ENCODE measurements at places on chromosomes 11 and 22.

GRCh38 chr11:56846631-56847576 lies 98.4 kb upstream of the OR9G4 start:
- no peak for DNase-seq

DNA sequence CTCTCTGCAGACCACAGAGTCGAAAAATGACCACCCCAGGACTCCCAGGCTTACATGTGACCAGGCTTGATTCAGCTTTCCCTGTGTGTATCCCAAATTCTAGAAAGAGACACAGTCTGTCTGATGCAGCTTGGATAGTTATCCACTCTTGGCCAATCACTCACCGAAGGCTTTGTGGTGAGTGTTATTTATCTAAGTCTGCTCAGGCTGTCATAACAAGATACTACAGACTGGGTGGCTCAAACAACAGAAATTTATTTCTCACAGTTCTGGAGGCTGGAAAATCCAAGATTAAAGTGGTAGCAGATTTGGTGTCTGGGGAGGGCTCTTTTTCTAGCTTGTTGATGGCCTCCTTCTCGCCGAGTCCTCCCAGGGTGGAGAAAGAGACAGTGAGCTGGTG lies 63.2 kb downstream of the ZBTB16 start:
- DNase-seq = no peak

- DNase-seq = no peak
Observed at GRCh38 chr11:24754406-24754805, 257.6 kb downstream of the LUZP2 start.

- DNase-seq = no peak
Observed at GRCh38 chr22:19406281-19406811, 25.2 kb downstream of the HIRA start.

GRCh38 chr11:6538945-6539344 lies 41.9 kb downstream of the DNHD1 start:
- DNase-seq = no peak

DNA sequence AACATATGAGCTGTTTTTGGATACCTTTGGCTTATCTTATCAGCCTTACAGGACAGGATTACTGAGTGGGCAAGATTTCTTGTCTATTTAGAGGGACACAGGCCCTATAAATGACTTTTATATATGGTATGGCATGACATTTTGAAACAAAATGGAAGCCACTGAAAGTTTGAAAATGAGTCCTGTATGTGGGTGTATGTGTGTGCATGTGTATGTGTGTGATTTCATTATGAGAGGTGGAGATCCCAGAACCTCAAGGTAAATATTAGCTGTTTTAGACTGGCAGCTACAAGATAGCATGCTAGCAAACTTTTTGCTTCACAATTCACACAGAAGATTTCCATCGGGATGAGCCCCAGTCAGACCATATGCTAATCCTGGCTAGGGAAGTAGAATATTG lies 970.5 kb upstream of the CCDC90B start:
- no peak for DNase-seq

GRCh38 chr11:134754521-134755198 lies 342.6 kb upstream of the B3GAT1 start:
- DNase-seq = no peak

DNA sequence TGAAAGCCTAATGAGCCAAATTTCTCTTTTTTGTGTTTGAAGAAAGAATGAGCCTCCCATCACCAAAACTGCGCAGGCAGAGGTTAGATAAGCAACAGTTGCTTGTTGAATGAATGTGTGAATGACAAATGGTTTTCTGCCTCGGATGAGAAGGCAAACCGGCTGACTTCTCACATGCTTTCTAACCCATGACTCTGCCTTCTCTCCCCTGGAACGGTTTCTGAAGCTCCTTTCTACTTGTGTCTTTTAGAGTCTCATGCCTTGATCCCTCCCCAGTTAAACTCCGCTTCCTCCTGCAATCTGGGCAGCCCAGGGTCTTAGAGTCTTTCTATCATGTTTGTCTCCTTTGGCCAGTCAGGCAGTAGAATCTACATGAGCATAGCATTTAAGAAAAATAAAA lies 342.1 kb upstream of the NCAM1 start:
- DNase-seq = peak; percentile 4

- DNase-seq = no peak
Observed at GRCh38 chr11:70183483-70184176, 19.5 kb upstream of the FADD start.

- DNase-seq = no peak
Observed at GRCh38 chr11:129705933-129706332, 109.7 kb upstream of the TMEM45B start.

- DNase-seq = no peak
Observed at GRCh38 chr11:28759311-28759710, 651.1 kb downstream of the METTL15 start.

DNA sequence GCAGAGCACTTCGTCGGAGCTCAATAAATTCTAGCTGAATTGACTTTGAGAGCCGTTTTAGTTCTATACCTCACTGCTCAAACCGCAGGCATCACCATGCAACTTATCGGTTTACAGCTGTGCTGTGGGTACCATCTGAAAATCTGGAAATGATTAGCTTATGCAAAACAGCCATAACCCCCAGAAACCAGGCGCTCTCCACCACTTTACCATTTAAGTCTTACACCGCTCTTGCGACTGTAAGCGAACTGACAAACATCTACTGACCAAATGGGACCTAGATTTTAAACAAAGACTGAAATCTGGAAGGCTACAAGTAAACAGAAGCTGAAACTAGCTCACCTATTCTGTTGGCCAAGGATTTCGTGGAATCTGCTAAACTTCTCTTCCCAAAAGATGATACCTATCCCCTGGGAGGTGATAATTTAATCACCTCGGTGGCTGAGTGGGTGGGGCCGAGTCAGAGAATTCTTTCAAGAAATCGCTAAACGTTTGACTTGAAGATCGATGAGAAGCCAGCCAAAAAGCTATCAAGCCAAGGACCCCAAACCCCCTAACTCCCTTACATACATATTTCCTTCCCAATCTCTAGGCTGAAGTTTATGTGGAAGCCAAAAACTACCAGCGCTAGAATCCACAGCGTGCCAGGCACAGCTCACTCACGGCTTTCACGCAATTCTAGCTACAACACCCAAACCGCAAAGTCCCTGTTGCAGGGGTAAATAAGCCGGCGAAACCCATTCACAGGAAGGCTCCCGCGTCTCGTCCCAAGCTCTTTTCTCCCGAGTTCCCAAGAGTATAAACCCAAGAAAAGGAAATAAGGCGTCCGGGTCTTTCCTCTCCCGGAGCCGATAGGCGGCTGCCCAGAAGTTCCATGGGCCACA lies 644 bp downstream of the SPTY2D1 start:
- peak; percentile 73 for DNase-seq

DNA sequence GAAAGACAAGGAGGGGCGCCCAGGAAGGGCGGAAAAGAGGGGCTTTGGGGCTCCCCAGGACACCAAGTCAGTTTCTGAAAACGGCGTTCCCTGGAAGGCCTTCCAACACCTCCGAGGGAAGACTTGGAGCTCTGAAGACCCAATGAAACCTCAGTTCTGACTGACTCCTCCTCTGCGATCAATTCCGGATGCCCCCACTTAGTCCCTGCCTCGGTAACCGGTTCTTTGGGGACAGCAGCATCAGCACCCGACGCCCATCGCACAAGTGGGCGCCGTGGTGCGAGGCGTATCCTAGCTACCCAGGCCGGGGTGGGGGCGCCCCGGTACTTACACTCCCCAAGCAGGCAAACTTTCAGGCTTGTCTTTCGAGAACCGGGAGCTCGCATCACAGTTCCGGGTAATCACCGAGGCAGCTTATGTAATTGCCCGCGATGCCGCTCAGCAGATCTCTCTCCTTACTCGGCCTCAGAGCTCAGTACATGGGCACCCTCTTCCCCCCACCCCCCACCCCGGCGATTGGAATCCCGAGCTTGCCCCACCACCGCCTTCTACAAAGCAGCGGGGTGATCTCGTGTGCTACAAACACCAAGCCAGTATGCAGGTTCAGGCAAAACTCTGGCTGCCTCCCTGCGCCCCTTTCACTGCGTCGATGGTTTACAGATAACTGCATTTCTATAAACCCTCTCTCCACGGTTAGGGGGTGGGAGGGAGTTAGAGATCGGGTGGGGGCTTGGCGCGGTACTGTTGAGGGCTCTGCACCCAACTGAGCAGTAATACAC lies 2.0 kb downstream of the TENM4 start:
- DNase-seq = no peak

GRCh38 chr22:48161298-48161697 lies 1398.8 kb downstream of the TBC1D22A start:
- DNase-seq = no peak

GRCh38 chr11:47495856-47496217 lies 46.9 kb upstream of the RAPSN start:
- DNase-seq = no peak

DNA sequence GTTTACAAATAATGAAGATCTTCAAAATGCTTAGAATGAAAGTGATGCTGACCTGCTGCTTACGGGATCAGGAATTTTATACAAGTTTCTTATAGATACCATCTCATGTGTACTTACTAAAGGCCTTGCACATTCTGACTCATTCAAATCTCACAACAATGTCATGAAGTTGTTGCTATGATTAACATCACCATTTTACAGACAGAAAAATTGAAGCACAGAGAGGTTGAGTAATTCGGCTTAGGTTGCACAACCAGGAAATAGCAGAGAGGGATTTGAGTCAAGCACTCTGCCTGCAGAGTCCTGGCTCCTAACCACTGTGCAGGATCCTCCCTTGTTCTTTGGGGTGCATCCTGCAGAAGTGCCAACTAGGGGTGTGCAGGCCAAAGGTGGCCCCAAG lies 471.9 kb downstream of the MIAT start:
- no peak for DNase-seq

GRCh38 chr11:14768526-14769188 lies 123.4 kb downstream of the CYP2R1 start:
- no peak for DNase-seq

- no peak for DNase-seq
Observed at GRCh38 chr11:21564095-21564494, 628.8 kb upstream of the ANO5 start.

GRCh38 chr11:73331138-73331916 lies 23.3 kb downstream of the ARHGEF17 start:
- DNase-seq = no peak

GRCh38 chr11:15258433-15259165 lies 143.9 kb downstream of the INSC start:
- no peak for DNase-seq

DNA sequence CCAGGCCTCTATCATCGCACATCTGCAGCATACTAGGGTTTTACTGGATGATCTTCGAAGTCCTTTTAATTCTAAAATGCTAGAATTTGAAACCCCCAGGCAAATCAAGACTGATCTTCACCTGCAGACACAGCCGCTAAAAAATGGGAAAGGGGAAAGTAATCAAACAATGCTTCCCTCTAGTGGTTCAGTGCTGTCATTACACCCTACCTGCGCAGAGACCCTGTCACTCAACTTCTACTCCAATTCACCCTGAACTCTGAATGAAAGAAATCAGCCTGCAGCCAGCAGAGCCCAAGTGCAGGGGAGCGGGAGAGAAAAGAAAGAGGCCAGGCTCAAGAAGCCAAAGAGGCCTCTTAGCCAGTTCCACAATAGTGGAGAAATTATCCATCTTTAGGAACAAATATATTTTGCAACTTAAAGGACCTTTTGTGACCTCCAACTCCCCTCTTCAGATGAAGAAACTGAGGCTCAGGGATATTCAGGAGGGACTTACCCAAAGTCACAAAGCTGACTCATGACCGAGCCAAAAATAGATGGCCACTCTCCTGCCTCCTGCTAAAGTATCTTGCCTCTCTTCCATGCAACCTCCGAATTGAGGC lies 33.0 kb downstream of the SERGEF start:
- peak; percentile 10 for DNase-seq

- DNase-seq = no peak
Observed at GRCh38 chr22:28903080-28903479, 19.7 kb downstream of the ZNRF3 start.

- DNase-seq = no peak
Observed at GRCh38 chr11:114988644-114989043, 310.3 kb downstream of the NXPE2 start.
